ENCODE measurements at places on chromosomes 2 and 18.

DNA sequence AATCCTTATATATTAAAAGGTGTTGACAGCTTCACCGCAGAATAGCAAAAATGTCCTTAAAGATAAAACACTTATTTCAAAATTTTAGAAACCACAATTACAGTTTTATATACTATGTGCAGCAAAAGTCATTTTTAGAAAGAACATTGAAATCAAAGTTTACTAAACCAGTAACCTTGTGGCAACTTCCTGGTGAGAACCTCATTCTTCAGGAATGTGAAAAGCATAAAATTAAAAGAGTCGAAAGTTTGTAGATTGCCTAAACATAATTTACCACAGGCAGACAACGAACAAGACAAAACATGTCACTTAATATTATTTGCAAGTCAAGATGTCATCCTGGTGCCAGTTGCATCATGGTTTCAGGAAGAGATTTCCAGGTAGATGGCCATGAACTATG, 108.3 kb upstream of the NRP2 start:
- peak; percentile 75 for DNase-seq

- peak; percentile 59 for DNase-seq
These were observed 109.5 kb downstream of the RNF144A start for GRCh38 chr2:7026742-7027141.

DNA sequence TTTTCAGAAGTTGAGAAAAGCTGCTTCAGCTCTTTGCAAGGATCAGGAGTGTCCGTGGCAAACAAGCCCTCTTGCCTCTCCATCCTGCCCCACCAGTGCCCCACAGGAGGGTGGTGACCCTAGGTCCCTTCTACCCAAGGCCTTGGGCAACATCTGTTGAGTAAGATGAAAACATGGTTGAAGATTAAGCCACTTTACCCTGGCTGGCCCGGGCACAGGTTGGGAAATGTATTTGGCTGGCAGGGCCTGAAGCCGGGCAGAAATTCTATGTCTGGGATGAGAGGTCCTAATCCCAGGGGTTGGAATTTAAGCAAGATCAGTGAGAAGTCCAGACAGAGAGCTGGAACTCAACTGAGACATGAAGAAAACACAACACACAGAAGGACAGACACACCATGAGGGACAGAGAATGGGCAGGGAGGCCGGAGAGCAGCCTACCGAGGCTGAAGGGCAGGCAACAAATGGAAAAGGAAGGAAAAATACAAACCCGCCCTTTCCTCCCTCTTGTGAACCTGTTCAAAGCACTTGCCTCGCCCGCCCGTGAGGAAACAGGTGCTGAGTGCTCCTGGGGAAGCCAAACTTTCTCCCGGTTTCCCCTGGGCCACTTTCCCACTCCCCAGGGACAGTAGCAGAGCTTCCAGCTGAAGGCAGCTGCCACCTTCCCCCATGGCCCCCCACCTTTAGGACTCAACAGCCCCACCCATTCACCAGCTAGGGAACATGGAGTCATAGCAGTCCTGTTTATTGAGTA, 86.1 kb downstream of the TNS1 start:
- DNase-seq: no peak

- peak; percentile 1 for DNase-seq
These were observed 647.1 kb downstream of the GALR1 start for GRCh38 chr18:77896586-77897252.

- DNase-seq: no peak
These were observed 7.1 kb downstream of the ERBB4 start for GRCh38 chr2:212531499-212531898.

DNA sequence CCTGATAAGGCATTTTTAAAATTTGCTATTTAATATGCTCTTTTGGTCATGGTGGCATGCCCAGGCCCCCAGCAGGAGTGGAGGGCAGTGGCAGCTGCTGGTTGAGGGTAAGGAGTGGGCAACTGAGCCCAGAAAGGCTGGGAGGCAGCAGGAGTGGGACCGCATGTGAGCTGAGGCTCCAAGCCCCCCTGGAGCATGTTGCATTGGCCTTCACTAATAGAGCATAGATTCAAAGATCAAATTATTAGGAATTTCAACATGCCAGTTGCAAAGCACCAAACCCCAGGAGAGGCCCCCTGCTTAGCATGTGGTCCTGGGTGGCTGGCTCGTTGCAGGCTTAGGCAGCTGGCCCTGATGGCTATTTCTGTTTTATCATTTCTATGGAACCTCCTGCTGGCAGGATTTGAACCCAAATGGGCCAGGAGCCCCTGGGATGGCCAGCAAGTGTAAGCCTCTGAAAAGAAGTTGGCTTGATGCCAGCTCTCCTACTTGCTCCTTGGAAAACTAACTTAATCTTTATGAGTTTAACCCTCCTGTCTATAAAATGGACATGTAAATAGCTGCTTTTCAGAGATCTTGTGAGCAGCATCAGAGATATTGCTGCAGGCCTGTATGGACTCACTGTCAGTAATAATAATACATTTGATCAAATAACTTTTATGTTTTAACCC, 42.1 kb upstream of the TMEM131 start:
- no peak for DNase-seq

GRCh38 chr2:233816771-233817170, 37.6 kb downstream of the HJURP start:
- no peak for DNase-seq

DNA sequence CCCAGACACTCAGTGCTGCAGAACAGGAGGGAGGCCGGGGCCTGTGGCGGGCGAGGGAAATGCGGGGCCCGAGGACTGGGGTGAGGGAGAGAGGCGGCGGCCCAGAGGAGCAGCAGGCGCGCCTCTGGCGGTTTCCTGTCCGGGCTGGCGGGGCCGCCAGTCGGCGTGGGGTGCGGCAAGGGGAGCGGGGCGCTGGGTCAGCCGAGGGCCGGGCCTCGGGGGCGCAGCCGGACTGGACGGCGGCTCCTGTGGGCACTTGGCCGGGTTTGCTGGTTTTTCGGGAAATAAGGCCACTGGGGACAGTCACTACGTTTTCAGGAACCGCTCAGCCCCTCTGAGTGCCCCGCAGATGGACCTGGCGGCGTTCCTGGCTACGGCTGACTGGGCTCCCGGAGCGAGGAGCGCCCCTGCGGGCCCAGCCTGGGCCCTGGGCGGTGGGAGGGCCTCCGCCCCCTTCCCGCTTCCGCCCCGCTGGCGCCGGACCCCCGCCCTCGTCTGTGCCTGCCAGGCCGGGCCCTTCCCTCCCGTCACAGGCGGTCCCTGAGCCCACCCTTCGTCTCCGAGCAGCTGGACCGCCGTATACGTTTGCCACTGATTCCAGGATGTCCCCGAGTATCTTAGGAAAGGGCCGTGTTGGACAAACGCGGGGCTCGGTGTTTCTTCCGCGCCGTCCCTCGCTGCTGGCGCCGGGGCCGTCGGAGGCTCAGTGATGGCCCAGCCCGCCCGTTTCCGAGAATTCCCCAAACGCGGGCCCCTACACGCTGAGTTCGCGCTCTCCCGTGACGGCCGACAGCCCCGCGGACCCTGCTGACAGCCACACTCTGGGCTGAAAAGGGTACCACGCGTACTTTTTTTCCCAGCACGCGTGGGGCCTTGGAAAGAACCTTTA, 84.6 kb downstream of the FAM210A start:
- DNase-seq: no peak

- no peak for DNase-seq
These were observed 5.9 kb downstream of the GEN1 start for GRCh38 chr2:17759805-17760204.

GRCh38 chr2:240921995-240922244, 15.8 kb downstream of the CROCC2 start:
- no peak for DNase-seq

GRCh38 chr18:13232971-13233786, 14.6 kb downstream of the LDLRAD4 start:
- DNase-seq: no peak

- no peak for DNase-seq
These were observed 169.6 kb downstream of the ZEB2 start for GRCh38 chr2:144350151-144350802.

DNA sequence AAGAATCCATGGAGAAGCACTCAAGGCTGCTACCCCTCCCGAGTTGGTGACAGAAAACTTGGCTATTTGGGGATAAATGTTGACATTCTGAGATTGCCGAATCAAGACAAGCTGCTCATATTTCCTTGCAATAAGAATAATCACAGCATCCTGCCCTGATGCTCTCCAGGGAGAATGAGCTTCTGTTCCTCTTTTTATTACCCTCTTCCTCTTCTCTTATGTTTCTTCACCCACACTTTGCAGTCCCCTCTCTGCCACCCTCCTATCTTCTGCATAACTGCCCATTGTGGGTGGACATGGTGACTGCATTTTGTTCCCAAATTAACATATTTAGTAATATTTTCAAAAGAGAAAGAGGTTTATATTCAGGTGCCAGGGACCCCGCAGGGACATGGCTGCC, 11.9 kb upstream of the MSGN1 start:
- no peak for DNase-seq

DNA sequence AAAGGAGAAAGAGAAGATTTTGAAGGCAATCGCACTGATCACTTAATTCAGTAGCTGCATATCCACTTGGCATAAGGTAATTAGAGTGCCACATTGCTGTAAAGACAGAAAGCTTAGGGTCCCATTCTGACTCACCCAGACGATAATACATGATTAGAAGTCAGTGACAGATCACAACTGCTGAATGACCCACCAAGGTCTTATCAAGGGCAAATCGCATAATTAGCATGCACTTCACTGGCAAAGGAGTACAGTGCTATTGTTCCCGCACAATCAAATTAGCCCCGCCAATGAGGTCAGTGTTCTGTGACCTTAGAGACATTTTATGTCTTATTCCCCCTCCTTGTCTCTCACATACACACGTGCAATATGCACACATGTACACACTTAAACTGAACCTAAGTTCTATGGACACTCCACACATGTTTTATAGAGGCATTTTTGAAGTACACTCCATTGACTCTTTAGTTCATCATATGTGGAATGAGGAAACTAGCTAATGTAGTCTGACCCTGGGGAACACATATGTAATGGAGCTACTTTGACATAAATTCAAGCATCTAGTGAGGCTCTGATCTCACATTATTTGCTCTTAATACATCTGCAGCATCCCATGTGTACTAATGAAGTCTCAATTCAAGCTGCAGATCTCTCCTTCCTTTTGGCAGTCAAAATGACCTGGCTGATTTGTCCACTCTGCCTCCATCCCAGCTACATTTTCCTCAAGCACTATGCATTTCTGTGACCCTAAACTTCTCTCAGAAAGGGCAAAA, 673.8 kb upstream of the FANCL start:
- peak; percentile 30 for DNase-seq

GRCh38 chr18:13455471-13455870, 236.9 kb downstream of the LDLRAD4 start:
- DNase-seq: no peak

- DNase-seq: no peak
These were observed 49.7 kb upstream of the AGAP1 start for GRCh38 chr2:235444101-235444597.

- DNase-seq: no peak
These were observed 28.8 kb upstream of the SLC3A1 start for GRCh38 chr2:44246436-44246835.

- no peak for DNase-seq
These were observed 87.3 kb downstream of the HNRNPLL start for GRCh38 chr2:38515155-38516074.

GRCh38 chr2:182610231-182610630, 105.8 kb upstream of the DNAJC10 start:
- DNase-seq: no peak

GRCh38 chr2:68214381-68214780, 38.0 kb downstream of the PPP3R1 start:
- DNase-seq: no peak

- DNase-seq: no peak
These were observed 49.0 kb downstream of the SETBP1 start for GRCh38 chr18:44729631-44730101.

GRCh38 chr18:3248062-3248657, 559 bp downstream of the MYL12A start:
- DNase-seq: peak; percentile 55

DNA sequence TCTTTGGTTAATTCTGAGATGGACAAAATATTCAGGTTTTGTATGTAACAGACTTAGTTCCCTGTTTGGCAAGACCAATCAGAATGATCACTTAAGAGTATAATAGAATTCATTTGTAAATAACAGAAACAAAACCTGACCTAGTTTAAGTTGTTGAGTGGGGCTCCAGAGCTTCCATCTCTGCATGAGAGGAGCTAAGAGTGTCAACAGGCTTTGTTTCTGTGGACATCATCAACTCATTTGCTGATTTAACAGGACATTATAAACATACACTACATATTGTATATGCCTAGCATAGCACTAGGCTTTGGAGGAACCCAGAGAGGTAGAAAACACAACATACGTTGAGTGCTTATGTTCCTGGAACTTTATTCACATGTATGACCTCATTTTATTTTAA, 75.3 kb upstream of the TRIB2 start:
- no peak for DNase-seq

DNA sequence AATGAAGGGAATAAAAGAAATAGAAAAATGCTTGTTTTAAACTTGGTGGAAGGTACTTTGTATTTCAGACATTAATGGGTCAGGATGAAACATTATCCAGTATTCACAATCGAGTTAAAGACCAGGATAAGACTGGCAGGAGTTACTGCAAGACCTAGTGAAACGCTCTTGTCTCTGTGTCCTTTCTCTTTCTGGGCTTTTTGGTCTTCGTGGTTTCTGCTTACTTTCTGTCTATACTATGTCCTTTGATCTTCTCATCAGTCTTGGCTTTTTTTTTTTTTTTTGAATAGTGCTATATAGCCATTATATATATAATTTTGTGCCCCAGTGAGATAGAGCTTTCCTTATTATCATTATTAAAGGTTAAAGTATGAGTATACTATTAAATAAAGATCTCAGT, 42.1 kb upstream of the GAREM2 start:
- DNase-seq: no peak

GRCh38 chr2:165793779-165794535, at the start of gene GALNT3:
Gene GALNT3, minus strand, starts transcription at chr2:165794247. Its CDS starts 23,547 bp downstream, at chr2:165770700.
- DNase-seq: no peak

DNA sequence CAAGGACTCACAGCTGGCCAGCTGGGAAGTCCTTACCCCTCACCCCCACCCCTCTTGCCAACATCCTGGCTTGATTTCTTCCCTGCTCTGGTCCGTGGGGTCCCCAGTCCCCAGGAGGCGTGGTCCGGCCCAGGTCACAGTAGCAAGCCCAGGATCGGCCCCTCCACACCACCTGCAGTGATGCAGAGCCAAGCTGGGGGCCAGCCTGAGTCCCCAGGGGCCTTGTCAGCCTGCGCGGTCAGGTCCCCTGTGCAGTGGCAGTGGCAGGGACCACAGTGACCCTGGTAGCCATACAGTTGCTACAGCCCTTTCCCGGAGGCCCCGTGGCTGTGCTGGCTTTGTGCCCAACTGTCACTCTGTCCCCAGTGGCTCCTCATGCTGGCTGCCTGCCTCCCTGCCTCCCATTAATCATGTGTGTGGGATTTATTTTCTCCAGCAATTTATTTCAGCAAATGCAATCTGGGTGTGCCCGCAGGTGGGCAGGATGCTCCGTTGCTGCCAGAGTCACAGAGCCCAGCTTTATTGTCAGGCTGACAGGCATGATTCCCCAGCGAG, 8.8 kb upstream of the PRSS56 start:
- DNase-seq: no peak

DNA sequence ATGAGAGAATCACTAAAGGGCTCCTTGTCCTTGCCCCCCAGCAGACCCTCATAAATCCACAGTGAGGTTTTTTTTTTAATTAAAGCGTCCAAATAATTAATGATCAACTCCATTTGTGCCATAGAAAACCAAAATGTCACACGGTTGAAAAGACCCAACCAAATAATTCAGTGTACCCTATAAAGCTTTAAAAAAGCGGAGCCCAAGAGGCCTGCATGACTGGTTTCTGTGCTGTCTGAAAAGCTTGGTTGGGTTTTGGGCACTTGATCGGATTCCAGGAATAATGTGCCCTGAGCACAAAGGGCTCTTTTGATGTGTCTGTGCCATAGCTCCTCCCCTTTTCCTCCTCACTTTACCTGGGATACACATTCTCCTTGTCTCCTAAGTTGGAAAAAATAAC, 523.2 kb downstream of the TNS1 start:
- no peak for DNase-seq

Data from skin of body (tissue), 3 donors.